ENCODE measurements at places on chromosomes 2 and 18.

DNA sequence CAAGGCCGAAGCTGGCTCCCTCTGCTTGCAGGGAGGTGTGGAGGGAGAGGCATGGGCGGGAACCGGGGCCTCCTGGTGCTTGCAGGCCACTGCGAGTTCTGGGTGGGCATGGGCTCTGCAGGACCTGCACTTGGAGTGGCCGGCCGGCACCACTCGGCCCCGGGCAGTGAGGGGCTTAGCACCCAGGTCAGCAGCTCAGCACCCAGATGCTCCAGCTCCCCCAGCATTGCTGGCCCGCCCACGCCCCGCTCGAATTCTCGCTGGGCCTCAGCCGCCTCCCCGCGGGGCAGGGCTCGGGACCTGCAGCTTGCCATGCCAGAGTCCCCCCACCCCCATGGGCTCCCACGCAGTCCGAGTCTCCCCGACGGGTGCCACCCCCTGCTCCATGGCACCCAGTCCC, 176.2 kb upstream of the FAM98A start:
- DNase-seq = no peak

- DNase-seq = no peak
Observed at GRCh38 chr2:73087311-73087710, 15.8 kb upstream of the SFXN5 start.

DNA sequence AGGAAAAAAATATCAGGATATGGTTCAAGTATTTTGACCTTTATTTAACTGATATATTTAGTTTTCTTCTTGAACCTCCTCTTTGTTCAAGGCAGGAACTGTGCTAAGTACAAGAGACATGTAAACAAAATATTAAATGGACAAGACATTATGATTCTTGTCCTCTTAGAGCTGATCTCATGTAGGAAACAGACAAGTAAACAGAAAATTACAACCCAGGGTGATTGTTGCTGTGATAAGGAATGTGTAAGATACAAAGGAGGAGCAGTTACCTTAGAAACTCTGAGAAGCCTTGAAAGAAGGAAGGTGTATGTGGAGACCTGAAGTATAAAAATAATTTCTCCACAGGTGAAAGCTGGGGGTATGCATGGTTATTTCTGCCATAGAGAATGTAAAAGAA, 12.9 kb downstream of the RBM45 start:
- DNase-seq = no peak

DNA sequence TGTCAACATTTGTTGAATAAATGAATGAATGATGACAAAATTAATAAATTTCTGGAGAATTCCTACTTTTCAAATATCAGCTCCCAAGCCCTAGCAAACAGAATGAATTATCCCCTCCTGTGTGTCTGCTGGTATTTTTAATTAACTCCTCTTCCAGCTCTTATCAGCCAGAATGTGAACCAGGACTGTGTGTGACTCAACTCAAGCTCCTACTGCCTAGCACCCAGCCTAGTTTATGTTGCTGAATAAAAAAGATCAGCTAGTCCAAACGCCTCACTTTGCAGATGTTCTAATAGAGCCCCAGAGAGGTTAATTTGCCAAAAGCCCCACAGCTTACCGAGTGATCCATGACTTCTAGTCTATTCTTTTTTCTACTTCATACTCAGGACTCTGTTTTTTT, 50.3 kb downstream of the RABL2A start:
- no peak for DNase-seq

Measured in lower leg skin (tissue), 4 donors.